ENCODE measurements at places on chromosomes 3 and 15.

DNA sequence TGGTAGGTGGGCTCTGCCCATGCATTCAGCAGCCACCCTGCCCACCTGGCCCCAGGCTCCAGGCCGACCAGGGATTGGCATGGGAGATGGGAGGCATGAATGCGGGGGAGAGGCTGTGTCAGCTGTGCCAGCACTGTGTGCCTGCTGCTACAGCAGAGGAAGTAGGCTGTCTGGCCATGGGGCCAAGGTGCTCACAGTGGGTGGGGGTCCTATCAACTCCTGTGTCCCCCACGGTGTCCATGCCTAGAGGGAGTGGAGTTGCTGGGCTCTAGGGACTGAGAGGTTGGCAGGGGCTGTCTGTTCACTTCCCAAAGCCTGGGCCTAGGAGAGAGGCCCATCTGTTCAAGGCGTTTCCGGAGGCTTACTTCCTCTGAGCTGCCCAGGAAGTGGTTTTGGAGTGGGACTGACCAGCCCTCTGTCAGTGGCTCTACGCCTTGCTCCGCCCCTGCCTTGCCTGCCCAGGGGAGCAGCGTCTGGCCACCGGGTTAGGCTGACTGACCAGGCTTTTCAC, 5.8 kb downstream of the PRKCD start:
- DNase-seq = peak; percentile 18

DNA sequence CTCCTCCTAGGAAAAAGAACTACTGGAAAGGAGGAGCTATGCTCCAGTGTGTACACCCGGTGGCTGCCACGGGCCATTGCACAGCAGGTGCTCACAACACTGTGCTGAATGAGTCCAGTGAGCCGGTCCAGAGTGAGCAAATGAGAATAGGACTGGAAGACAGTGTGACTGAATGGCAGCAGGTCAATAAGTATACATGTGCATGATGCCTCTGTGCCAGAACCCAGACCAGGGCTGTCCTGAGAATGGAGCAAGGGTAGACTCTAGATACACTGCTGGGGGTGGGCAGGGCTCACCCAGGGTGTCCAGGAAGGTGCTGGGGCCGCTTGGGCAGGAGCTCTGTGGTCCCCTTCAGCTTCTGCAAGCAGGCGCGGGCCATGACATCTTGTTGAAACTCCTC, 8.3 kb downstream of the POLG start:
- no peak for DNase-seq

DNA sequence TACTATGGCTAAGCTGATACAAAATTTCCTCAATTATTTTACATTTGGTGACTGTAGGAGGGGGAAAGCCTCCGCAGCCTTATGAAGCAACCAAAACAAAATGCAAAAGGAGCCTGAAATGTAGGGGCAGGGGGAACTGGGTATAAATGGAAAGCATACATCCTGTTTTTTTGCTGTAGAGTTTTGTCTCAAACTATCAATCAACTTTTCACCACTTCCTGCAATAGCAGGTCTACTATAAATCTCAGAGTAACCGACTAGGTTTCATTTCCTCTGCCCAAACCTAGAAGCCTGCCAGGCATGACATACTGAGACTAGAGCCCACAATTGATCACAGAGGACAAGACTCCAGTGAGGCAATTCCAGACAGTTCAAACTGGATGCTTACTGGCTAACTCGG, 91.3 kb downstream of the SHQ1 start:
- DNase-seq = no peak

DNA sequence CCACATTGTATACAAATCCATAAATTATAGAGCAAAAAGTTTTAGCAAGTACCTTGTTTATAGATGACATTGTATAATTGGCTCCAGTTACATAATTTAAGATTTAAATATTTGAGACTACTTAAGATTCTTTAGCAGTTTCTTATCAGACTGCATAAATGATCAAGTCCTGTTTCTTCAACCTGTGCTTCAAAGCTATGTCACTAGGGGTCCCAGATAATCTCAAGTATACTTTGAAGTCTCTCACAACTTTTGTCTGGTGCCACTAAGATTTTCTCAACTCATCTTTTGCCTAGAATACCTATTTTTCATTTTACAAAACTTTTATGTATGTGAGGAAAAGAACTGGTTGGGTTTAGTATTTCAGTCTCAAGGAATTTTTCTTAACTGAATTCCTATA, 205.5 kb downstream of the STAG1 start:
- no peak for DNase-seq

GRCh38 chr3:7700977-7701376, 800.6 kb upstream of the LMCD1 start:
- no peak for DNase-seq

GRCh38 chr3:191543897-191544296, 82.9 kb downstream of the PYDC2 start:
- DNase-seq = no peak

DNA sequence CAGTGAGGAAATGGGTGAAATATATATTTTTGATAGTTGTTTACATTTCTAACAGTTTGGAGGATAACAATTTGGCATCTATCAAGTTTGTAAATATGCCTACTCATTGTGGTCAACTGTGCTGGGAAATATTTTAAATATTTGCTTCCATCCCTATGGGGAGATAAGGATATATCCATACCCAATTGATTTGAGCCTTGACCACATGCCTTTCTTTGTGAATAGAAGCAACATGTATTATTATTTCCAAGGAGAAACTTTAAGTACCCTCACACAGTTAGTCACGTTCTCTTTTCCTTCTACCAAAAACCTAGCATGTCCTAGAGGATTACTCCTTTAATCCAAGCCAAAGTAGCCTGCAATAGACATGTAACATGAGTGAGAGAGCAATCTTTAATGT, 245.4 kb upstream of the CBLB start:
- DNase-seq = no peak

- DNase-seq = no peak
These were observed 62.1 kb downstream of the NCEH1 start for GRCh38 chr3:172648747-172649146.

DNA sequence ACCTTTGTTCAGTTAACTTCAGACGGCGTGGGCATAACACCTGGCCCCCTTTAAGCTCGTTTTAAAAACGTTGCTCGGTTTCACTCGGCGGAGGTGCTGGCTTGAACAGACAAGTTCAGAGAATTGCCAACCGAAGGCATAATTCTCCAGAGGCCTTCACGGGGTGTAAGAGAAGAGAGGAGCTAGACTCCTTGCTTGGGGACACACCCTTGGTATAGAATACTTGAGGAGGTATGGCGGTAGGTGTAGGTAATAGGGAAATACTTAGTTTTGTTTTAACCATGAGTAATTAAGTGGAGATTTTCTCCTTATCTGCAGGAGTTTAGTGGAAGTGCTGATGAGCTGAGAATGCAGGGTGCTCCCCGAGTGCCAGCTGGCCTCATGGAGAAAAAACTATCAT, 921 bp downstream of the FBXL2 start:
- DNase-seq = no peak

DNA sequence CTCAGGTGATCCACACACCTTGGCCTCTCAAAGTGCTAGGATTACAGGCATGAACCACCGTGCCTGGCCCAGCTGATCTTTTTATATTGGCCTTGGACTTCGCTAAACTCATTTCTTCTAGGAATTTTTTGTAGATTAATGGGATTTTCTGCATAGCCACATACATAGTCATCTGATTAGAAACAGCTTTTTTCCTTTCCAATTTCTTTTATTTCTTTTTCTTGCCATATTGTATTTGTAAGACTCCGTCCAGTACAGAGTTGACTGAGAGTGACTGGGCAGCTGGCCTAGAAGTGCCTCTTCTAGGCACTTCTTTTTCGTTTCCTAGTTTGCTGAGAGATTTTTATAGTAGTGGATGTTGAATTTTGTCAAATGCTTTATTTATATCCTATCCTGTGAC, 37.4 kb downstream of the ARIH1 start:
- DNase-seq = no peak

DNA sequence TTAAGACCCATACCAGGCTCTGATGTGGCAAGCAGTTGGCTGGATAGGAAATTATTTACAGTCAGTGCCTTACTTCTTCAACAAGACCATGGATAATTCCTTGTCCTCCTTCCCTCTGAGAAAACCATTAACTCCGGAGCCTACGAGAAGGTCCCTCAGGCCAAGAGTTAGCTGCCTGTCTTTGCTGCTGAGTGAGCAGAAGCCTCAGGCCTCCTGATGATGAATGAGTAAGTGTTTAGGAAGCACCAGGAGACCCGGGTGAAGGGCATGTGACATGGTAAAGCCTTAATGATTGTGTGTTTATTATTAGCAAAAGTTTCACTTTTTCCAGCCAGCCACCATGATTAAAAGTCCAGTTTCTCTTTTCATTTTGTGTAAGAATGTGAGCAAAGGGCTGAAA, 174.9 kb upstream of the TOPAZ1 start:
- DNase-seq = no peak

DNA sequence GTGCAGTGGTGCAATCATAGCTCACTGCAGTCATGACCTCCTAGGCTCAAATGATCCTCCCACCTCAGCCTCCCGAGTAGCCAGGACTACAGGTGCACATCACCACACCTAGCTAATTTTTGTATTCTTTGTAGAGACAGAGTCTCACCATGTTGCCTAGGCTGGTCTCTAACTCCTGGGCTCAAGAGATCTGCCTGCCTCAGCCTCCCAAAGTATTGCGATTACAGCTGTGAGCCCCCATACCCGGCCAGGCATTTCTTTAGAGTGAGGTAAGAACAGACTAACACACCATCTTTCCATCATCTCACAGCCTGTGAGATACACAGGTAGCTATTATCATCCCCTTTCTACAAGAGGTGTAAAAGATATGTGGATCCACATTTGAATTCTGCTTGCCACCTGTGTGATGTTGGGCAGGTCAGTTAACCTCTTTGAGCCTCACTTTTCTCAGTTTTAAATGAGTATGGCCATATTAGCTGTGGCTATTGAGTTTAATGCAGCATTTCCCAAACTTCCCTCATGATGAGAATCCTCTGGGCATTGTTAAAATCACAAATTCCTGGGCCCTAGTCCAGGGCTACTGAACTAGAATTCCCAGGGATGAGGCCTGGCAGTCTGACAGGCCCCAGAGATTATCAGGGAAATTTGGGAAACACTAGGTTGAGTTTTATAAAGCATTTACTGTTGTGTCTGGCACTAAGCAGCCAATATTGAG, 46.0 kb downstream of the ANP32A start:
- DNase-seq = no peak

- peak; percentile 31 for DNase-seq
These were observed 144.3 kb upstream of the ADAMTS9 start for GRCh38 chr3:64832098-64832497.
